ENCODE measurements at places on chromosomes 2 and 18. TPM values are rescaled to one million over a fixed set of nuclear protein-coding genes. Genes with fewer than 3 reads are reported as not detected.
A peak's percentile ranks its signal among the peaks of the same experiment; 100 is the strongest.

- no peak overlapping the region for H3K4me3 ChIP-seq
- H3K27me3 ChIP-seq: no peaks in the 10 kb centered on the region
- H3K36me3 ChIP-seq: no peaks in the 10 kb centered on the region
- no peak overlapping the region for H3K27ac ChIP-seq
These were observed 1080.9 kb upstream of the FANCL start for GRCh38 chr2:59322005-59322404.

DNA sequence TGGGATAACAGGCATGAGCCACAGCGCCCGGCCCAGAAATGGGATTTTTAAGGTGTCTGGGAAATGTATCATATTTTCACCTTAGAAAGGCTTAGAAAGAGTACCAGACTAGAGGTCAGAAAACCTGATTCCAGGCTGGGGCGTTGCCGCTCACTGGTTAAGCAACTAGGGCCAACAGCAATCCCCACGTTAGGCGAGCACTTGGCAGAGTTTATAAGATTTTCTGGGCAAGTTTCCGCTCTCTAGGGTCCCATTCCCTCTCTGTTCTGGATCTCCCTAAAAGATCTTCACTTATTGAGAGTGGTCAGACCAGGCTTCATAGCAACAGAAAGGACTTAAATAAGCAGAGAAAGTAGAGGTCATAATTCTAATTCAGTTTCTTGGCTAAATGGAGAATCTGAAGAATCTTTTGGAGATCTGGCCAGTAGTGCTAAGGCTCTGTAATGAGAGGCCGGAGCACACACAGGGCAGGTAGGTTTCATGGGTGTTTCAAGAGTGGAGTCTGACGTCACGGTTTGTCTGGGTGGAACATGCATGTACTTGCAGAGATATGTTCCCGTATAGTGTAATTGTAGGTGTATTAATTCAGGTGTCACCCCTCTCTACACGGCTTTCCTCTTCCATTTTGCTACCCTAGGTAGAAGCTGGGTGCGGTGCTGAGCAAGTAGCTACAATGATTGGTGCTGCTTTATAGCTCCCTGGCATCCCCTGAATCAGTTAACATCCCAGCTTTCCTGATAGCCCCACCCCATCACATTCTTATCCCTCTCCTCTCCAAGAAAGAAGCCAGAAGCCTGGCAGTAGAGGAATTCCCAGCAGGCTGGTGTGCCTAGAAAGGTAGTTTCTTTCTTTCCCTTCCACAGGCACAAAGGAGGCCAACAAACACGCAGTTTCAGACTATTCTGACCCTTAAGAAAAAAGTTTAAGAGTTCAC lies 4.4 kb upstream of the SMAD7 start:
- H3K4me1 ChIP-seq: peaks cover 53% of the 10 kb centered on the region
- DNase-seq: no peak
- no peaks in the 10 kb centered on the region for H3K27me3 ChIP-seq
- peak overlapping the region; percentile 98 for H3K27ac ChIP-seq
- no peaks in the 10 kb centered on the region for H3K36me3 ChIP-seq

DNA sequence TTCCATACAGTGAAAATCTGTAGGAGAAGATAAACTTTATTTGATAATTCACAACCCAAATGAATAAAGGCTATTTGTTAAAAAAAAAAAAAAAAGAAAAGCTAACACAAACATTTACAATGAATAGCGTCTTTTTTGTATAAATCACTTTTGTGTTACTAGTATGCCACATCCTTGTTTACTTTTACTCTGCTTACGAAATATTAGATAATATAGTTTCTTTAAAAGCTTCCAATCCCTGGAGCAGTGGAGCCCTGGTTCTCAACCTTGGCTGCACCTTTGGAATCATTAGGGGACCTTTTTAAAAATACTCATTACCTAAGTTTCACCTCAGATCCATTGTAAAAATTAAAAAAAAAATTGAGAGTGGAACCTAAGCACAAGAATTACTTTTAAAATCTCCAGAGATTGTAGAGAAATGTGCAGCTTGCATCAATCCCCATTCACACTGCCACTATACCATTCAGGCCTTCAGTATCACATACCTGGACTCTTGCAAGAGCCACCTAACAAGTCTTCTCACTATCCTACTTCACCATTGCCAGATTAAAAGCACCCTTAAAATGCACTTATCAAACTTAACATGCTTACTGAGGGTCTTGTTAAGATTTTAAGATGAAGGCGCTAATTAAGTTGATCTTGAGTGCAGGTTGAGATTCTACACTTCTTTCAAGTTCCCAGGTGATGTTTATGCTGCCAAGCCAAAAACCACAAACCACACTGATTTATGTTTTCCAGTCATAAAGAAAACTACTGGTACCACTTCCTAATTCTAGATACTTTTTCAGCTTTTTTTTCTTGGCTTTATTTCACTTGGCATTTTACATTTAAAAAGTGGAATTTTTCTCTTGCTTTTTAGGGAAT lies 59.7 kb upstream of the ZC3H15 start:
- DNase-seq: no peak
- H3K36me3 ChIP-seq: no peaks in the 10 kb centered on the region
- H3K4me3 ChIP-seq: no peak overlapping the region
- no peaks in the 10 kb centered on the region for H3K27me3 ChIP-seq

DNA sequence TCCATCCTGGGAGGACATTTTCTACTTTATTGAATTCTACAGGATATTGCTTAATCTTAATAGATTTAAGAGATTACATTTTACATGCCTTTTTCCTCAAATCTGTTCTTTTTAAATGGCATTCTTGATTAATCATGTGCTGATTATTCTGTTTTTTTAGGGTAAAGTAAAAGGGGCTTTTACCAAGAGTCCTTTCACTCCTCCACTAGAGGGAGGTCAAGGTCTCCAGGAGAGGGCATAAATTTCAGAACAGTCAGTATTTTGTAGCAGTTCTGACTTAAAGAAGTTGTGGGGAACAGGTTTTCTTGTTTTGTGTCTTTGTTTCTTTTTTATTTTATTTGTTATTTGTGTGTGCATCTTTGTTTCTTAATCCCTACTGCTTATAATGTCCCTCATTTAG lies 25.4 kb downstream of the WDR75 start:
- H3K27me3 ChIP-seq: no peaks in the 10 kb centered on the region
- no peaks in the 10 kb centered on the region for H3K4me1 ChIP-seq
- H3K27ac ChIP-seq: no peak overlapping the region
- DNase-seq: no peak
- no peaks in the 10 kb centered on the region for H3K36me3 ChIP-seq
- H3K4me3 ChIP-seq: no peak overlapping the region

- DNase-seq: no peak
- H3K27ac ChIP-seq: no peak overlapping the region
- H3K36me3 ChIP-seq: no peaks in the 10 kb centered on the region
- no peaks in the 10 kb centered on the region for H3K4me1 ChIP-seq
These were observed 8.5 kb upstream of the ST8SIA3 start for GRCh38 chr18:57343833-57344232.

DNA sequence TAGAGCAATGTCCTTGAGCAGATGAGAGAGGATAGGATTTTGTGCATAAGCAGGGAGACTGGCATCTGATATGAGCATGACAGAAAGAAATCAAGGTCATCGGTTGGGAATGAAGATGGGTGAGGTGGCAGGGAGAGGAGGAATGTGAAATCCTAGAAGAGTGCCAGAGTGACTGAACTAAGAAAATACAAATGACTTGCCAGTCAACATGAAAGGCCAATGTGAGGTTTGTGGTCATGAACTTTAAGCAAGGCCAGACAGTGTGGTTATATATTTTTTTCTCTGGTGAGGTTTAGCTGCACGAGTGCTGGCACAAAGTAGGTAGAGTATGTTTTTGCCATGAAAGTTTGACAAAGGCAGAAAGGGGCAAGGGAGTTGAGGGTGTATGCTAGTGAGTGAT lies 21.2 kb downstream of the QPCT start:
- no peak for DNase-seq
- no peaks in the 10 kb centered on the region for H3K27me3 ChIP-seq
- H3K4me1 ChIP-seq: no peaks in the 10 kb centered on the region
- H3K27ac ChIP-seq: no peak overlapping the region
- H3K36me3 ChIP-seq: no peaks in the 10 kb centered on the region

- peaks cover 18% of the 10 kb centered on the region for H3K4me1 ChIP-seq
- no peaks in the 10 kb centered on the region for H3K36me3 ChIP-seq
- H3K27ac ChIP-seq: peak overlapping the region; percentile 62
- peak; percentile 92 for DNase-seq
- peak overlapping the region; percentile 59 for H3K4me3 ChIP-seq
These were observed 680 bp upstream of the FHOD3 start for GRCh38 chr18:36296650-36297416.

- no peaks in the 10 kb centered on the region for H3K36me3 ChIP-seq
- no peak overlapping the region for H3K27ac ChIP-seq
- H3K4me3 ChIP-seq: no peak overlapping the region
- DNase-seq: no peak
- H3K4me1 ChIP-seq: no peaks in the 10 kb centered on the region
- no peaks in the 10 kb centered on the region for H3K27me3 ChIP-seq
These were observed 47.9 kb downstream of the KIF5C start for GRCh38 chr2:148922776-148923475.

ACTG2 gene
- total RNA-seq: 413 TPM

DNA sequence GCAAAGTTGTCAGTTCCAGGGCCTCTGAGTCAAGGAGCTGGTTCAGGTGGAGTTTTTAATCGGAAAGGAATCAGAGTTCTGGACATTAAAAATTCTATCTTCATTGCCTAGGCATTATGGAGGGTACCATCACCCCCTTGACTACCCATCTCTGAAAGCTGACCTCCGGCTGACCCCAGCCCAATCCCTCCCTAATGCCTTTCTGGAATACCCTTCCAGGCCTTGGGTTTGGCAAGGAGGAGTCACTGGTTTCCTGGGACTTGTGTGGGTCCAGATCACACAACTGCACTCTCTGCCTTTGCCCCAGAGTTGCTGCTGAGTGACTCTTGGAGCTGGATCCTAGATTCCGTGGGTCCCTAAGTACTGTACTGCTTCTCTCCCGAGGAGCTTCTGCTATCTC lies 1.0 kb upstream of the OSR1 start:
- H3K27ac ChIP-seq: peak overlapping the region; percentile 76
- H3K36me3 ChIP-seq: no peaks in the 10 kb centered on the region
- H3K4me1 ChIP-seq: peaks cover 29% of the 10 kb centered on the region
- no peak overlapping the region for H3K4me3 ChIP-seq
- DNase-seq: no peak
- H3K27me3 ChIP-seq: no peaks in the 10 kb centered on the region

- no peaks in the 10 kb centered on the region for H3K4me1 ChIP-seq
- no peak overlapping the region for H3K4me3 ChIP-seq
These were observed 349.9 kb downstream of the TSN start for GRCh38 chr2:122105171-122105876.

DNA sequence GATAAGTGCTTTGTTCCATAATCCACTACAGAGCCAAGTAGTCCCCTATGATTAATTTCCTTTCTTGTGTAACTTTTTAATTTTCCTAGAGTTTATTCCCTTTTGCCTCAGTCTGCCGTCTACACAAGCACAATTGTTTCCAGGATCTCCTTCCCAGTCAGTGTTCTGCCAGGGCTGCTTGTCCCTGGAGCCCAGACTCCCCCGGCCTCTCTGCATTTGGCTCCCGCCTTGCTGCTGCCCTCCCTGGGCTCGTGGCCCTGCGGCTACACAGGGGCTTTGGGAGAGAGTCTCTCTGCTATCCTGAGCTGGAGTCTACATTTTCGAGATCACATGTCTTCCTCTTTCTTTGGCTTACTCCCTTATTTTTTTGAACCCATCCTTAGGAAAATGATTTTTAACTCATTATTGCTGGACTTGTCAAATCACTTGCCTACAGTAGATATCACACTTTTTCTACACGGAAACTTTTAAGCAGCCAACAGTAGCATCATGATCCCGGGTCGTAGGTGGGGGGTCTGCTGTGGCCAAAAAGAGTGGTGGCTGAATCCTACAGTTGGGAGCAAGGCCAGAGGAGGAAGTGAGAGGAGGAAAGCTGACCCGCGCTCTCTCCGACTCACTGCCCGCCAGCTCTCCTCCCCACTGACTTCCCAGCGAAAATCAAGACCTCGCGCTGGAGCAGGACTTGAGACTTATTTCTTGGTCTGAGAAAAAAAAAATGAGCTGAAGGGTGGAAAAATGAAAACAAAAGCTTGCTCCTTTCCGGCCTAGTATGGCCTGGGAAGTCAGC lies 9.4 kb downstream of the FBLN7 start:
- no peaks in the 10 kb centered on the region for H3K36me3 ChIP-seq
- no peak overlapping the region for H3K27ac ChIP-seq
- H3K4me1 ChIP-seq: no peaks in the 10 kb centered on the region
- no peaks in the 10 kb centered on the region for H3K27me3 ChIP-seq
- H3K4me3 ChIP-seq: no peak overlapping the region

DNA sequence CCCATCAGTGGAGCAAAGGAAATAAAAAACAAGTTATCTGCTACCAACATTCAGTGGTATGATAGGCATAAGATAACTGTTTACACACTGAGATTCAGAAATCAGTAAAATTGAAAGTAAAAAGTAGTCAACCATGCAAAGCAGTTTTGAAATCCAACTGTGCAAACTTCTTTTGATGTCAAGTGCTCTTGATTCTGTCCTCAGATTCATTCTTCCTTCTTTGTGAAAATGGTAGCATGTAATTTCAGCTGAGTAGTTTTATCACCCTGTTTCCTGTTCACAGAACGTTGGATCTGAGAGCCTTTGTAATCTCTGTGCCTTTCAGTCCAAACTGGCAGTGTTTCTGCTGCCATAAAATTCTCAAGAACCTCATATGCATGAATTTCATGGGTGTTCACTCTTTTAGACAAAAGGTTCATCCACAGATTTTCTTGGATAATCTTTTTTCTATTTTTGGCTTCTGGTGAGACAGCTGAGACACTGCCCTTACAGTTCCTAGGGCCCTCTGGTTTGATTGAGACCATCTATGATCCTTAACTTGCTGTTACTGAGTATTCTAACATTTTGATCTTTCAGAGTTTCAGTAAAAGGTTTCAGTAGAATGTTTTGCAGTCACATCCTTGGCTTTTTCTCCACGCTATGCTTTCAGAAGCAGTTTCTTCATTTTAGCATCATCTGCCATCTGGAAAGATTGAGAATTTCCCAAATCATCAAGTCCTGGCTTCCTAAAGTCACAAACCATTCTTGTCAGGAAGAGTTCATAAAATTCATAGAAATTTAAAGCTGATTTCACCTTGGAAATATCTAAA lies 272.3 kb upstream of the EPHA4 start:
- H3K4me3 ChIP-seq: no peak overlapping the region
- DNase-seq: no peak
- H3K27ac ChIP-seq: no peak overlapping the region
- H3K4me1 ChIP-seq: no peaks in the 10 kb centered on the region

ANKRD30B gene
- total RNA-seq: not detected

LDLRAD4 gene
- total RNA-seq: 24.3 TPM

DNA sequence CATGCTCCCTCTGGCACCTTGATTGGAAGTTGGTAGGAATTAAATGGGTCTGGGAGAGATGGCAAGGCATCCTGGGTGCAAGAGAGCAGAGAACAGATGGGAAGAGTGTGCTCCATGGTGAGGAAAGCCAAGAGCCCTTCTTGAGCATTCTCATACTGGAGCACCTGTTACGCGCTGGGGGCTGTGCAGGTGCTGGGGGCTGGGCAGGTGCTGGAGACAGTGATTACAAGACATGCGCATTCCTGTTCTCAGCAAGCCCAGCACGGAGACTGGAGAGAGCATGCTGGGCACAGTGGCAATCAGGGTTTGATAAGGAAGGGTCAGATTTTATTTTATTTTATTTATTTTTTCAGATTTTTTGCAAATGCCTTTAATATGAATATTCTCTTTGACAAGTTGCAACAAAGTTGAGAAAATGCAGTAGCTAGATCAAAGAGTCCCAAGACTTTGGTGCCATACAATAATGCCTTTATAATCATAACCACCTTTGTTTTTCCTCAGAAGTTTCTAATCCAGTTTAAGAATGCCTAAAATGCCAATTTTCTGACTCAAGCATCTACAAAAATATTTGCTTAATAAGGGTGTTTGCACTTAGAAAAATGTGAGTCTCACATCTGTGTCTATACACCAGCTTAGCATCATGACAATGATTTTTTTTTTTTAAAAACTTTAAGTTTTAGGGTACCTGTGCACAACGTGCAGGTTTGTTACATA lies 193.3 kb downstream of the RNF152 start:
- no peaks in the 10 kb centered on the region for H3K27me3 ChIP-seq
- no peak overlapping the region for H3K4me3 ChIP-seq
- no peak for DNase-seq
- H3K27ac ChIP-seq: no peak overlapping the region

UPP2 gene
- not detected for total RNA-seq

Data from vagina (tissue), 2 donors.